ENCODE measurements at places on chromosomes 7 and 10.

GRCh38 chr7:2639695-2640481 is 8.1 kb downstream of the TTYH3 start:
- DNase-seq = no peak
- no peaks in the 10 kb centered on the region for H3K27me3 ChIP-seq
- H3K36me3 ChIP-seq = peaks cover 7% of the 10 kb centered on the region
- H3K4me3 ChIP-seq = no peak overlapping the region
- H3K27ac ChIP-seq = no peak overlapping the region
- H3K4me1 ChIP-seq = no peaks in the 10 kb centered on the region

- peak overlapping the region; percentile 68 for H3K4me3 ChIP-seq
- no peaks in the 10 kb centered on the region for H3K4me1 ChIP-seq
- 0 out of 2 replicates have a peak, but pooled peaks cover 5% of the 10 kb centered on the region for H3K36me3 ChIP-seq
- no peaks in the 10 kb centered on the region for H3K27me3 ChIP-seq
- peak overlapping the region; percentile 31 for H3K27ac ChIP-seq
Observed at GRCh38 chr10:93445978-93446720, 36.0 kb downstream of the MYOF start.

DNA sequence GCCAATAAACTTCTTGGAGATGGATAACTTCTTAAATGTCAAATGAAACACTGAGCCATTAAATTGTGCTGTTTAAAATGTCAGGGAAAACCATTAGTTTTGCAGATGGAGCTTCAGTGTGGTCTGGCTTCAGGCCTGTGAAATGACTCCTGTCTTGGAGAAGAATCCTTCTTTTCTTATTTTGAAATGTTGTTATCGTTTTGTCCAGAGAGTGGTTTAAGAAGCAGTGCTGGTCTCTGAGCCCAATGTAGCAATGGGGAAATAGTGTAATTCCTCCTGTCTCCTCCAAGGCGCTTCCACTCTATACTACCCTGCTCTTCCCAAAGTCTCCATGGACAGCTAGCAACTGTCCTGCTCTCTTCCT is 177.6 kb downstream of the REEP3 start:
- DNase-seq = no peak
- H3K27me3 ChIP-seq = no peaks in the 10 kb centered on the region
- no peak overlapping the region for H3K4me3 ChIP-seq
- peaks cover 5% of the 10 kb centered on the region for H3K4me1 ChIP-seq
- peaks cover 8% of the 10 kb centered on the region for H3K36me3 ChIP-seq

- H3K4me1 ChIP-seq = no peaks in the 10 kb centered on the region
- no peaks in the 10 kb centered on the region for H3K36me3 ChIP-seq
- no peaks in the 10 kb centered on the region for H3K27me3 ChIP-seq
- H3K4me3 ChIP-seq = no peak overlapping the region
- no peak for DNase-seq
- no peak overlapping the region for H3K27ac ChIP-seq
Observed at GRCh38 chr7:124059375-124059774, 26.5 kb upstream of the TMEM229A start.

DNA sequence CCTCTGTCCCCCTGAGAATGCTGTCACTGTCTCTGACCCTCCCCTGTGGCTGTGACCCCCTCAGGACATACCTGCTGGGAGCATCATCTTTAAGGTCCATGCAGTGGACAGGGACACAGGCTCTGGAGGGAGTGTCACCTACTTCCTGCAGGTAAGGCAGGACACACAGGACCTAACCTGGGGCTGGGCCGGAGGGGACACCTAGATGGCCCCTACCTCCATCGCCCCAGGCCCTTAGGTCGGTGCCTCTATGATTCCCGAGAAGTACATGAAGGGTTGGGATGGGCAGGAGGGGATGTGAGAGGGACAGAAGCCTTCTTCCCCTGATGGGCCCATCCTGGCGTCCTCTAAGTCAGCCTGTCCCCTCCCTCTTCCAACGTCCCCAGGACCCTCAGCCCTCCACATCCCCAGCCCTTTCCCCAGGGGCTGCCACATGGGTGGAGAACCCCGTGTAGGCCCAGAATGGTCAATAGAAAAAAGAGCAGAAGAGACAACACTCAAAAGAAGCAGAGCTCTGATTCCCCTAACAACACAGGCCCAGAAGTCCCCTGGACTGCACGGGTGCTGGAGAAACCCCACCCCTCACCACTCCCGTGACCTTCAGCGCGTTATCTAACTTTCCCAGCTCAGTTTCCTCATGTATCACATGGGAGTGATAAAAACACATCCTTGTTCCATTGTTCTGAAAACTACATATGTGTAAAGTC is 6.4 kb downstream of the CDHR1 start:
- no peaks in the 10 kb centered on the region for H3K27me3 ChIP-seq
- no peaks in the 10 kb centered on the region for H3K36me3 ChIP-seq
- H3K4me1 ChIP-seq = no peaks in the 10 kb centered on the region
- no peak overlapping the region for H3K4me3 ChIP-seq

GRCh38 chr10:77889277-77889903 is 37.2 kb downstream of the DLG5 start:
- peak overlapping the region; percentile 19 for H3K4me3 ChIP-seq
- peak; percentile 92 for DNase-seq
- H3K4me1 ChIP-seq = peaks cover 16% of the 10 kb centered on the region
- peak overlapping the region; percentile 12 for H3K27ac ChIP-seq
- H3K36me3 ChIP-seq = peaks cover 1% of the 10 kb centered on the region

GRCh38 chr10:14553448-14553847 is 221.2 kb downstream of the FAM107B start:
- no peak overlapping the region for H3K4me3 ChIP-seq
- H3K27me3 ChIP-seq = no peaks in the 10 kb centered on the region
- no peak overlapping the region for H3K27ac ChIP-seq

DNA sequence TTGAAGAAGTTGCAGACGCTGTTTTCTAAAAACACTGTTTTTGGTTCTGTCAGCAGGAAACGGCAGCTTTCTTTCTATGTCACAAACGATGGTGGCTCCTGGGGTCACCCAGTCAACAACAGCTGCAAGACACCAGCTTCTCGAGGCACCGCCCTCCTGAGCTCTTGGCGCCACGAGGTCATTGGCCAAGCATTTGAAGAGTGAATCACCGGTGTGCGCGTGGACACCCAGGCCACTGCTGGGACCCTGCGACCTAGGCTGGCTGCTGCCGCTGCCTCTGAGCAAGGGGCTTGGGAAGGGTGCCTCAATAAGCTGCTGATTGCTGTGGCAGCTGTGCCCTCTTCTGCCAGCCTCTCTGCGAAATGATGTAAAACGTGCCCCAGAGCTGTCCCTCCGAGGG is 22.5 kb upstream of the VIPR2 start:
- H3K36me3 ChIP-seq = peaks cover 10% of the 10 kb centered on the region
- no peak overlapping the region for H3K27ac ChIP-seq
- H3K27me3 ChIP-seq = no peaks in the 10 kb centered on the region

DNA sequence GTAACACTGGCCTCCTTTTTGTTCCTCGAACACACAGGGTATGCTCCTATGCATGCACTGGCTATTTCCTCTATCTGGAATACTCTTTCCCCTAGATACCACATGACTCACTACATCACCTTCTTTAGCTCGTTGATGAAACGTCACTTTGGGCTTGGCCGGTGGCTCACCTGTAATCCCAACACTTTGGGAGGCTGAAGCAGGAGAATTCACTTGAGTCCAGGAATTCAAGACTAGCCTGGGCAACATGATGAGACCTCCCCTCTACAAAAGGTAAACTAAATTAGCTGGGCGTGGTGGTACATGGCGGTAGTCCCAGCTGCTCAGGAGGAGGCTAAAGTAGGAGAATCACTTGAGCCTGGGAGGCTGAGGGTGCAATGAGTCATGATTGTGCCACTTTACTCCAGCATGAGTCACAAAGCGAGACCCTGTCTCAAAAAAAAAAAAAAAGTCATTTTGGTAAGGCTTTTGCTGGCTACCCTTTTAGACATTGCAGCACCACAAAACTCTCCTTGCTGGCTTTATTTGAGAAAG is 14.5 kb downstream of the ANKIB1 start:
- no peaks in the 10 kb centered on the region for H3K27me3 ChIP-seq
- H3K27ac ChIP-seq = no peak overlapping the region
- no peaks in the 10 kb centered on the region for H3K4me1 ChIP-seq
- H3K36me3 ChIP-seq = no peaks in the 10 kb centered on the region

- H3K4me3 ChIP-seq = peak overlapping the region; percentile 53
- H3K27ac ChIP-seq = peak overlapping the region; percentile 91
- no peak for DNase-seq
- H3K27me3 ChIP-seq = no peaks in the 10 kb centered on the region
Observed at GRCh38 chr7:22561895-22562593, 62.1 kb upstream of the STEAP1B start.

- H3K27ac ChIP-seq = no peak overlapping the region
- no peak for DNase-seq
- peaks cover 97% of the 10 kb centered on the region for H3K27me3 ChIP-seq
Observed at GRCh38 chr7:27148756-27149641, 1.4 kb upstream of the HOXA6 start.

DNA sequence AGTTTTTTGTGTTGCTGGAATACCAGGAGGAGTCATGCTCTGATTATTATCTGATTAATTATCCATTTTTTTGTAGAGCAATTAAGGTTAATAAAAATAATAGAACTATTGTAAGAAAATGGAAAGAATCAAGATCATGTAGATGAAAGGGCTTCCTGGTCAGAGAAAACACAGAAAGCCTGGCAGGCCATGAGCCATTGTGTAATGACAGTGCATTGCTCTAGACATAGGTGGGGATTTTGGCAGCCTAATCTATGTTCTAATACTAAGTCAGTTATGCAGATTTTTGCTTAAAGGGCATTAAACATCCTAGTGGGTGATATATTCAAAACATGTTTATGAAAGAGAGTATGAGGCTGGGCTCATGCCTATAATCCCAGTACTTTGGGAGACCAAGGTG is 198.2 kb downstream of the PPP1R9A start:
- DNase-seq = no peak
- no peaks in the 10 kb centered on the region for H3K4me1 ChIP-seq
- no peaks in the 10 kb centered on the region for H3K27me3 ChIP-seq
- no peaks in the 10 kb centered on the region for H3K36me3 ChIP-seq
- no peak overlapping the region for H3K4me3 ChIP-seq

DNA sequence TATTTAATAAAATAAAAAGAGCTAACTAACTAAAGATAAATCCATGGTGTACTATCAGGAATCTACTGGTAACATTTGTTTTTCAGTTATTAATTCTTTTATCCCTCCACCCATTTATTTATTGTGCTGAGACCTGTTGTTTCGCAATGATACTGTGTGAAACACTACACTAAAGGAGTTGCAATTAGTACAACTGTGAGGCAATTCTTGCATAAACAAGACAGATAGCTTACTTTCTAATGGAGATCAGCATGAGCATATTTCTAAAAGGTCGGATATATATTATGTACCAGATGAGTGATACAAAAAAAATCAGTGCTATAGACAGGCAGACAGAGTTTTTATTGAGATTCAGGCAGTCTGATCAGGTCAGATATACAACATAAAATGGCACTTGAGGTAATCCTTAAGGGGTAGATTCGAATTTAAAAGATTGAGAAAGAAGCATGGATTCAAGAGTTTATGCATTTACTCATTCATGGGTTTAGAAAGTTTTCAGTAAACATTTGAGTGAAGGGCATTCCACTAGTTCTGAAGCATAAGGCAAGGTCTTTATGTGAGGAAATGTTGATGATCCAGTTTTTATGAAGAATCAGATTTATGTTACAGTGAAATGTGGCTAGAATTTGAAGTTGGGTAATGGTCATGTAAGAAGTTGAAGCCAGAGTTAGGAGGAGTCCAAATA is 147.6 kb downstream of the POLR1F start:
- H3K4me3 ChIP-seq = no peak overlapping the region
- no peaks in the 10 kb centered on the region for H3K4me1 ChIP-seq
- no peak overlapping the region for H3K27ac ChIP-seq
- no peaks in the 10 kb centered on the region for H3K36me3 ChIP-seq
- no peak for DNase-seq

GRCh38 chr10:14648005-14648765 is 126.5 kb downstream of the FAM107B start:
- H3K4me1 ChIP-seq = peaks cover 10% of the 10 kb centered on the region
- H3K27me3 ChIP-seq = 0 out of 2 replicates have a peak, but pooled peaks cover 2% of the 10 kb centered on the region
- H3K36me3 ChIP-seq = no peaks in the 10 kb centered on the region

DNA sequence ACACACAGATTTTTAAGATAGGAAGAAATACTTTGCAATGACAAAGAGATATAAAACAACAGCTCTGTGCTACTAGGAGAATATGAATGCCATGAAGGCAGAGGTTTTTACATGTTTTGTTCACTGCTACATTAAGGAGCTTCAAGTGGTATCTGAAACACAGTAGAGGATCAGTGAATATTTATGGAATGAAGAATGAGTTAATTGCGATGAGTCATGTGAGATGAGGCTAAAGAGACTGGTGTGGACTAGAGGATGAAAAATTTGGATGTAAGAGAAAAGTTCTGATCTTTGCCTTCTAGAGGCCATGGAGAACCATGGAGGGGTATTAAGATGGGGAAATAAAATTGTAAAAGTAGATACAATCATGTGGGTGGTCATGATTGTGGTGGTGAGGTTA is 434.2 kb downstream of the PHTF2 start:
- H3K4me1 ChIP-seq = no peaks in the 10 kb centered on the region
- H3K27ac ChIP-seq = no peak overlapping the region
- H3K27me3 ChIP-seq = no peaks in the 10 kb centered on the region
- no peak overlapping the region for H3K4me3 ChIP-seq
- DNase-seq = no peak
- H3K36me3 ChIP-seq = no peaks in the 10 kb centered on the region

DNA sequence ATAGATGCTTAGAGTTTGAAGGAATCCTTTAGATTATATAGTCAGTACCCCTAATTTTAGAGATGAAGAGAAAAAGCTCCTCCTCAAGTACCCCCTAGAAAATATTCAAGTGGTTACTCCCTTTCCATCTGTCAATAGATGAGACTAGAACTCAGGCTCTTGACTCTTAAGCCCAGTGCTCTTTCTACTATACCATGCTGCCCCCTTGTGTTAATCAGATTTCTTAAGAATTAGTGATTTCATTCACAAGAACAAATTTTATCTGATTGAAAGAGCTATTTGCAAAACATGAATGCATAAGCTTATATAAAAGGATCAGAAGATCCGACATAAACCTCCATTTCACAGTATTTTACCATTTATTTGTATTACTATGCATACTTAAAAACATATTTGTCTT is 179.3 kb downstream of the TFEC start:
- no peak overlapping the region for H3K4me3 ChIP-seq
- no peaks in the 10 kb centered on the region for H3K27me3 ChIP-seq
- no peaks in the 10 kb centered on the region for H3K4me1 ChIP-seq

DNA sequence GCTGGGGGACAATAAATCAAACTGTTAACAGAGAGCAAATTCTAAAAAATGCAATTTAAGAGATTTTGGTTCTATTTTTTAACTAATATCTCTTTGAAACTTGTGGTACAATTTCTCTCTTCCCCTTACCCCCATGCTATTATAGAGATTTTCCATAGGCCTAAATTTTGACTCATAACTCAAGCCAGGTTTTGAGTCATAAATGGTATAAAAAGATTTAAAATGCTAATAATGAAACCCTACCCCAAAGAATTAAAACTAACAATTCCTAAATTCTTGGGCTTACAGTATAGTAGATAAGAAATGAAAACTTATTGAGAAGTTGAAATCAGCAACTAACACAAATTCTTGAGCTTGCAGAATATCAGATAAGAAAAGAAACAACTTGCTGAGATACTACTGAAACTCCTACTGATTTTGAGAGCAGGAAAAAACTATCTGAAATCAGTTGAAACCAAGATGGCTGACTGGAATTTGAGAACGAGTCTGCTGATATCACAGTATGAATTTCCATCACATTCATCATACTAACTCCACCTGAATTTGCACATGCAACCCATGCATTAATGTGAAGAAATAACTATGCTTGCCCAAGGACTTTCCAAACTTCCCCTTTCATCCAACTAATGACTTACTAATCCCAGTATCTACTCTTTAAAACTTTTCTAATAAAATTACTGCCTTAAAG is 36.3 kb downstream of the POT1 start:
- H3K4me3 ChIP-seq = no peak overlapping the region
- H3K4me1 ChIP-seq = no peaks in the 10 kb centered on the region
- peaks cover 23% of the 10 kb centered on the region for H3K36me3 ChIP-seq
- H3K27ac ChIP-seq = no peak overlapping the region
- H3K27me3 ChIP-seq = no peaks in the 10 kb centered on the region
- DNase-seq = no peak
